Activated CD8-positive, alpha-beta memory T cell treated with anti-CD3 and anti-CD28 coated beads for 48 hours (primary cell): ENCODE measurements at places on chromosomes 6 and 20.

DNA sequence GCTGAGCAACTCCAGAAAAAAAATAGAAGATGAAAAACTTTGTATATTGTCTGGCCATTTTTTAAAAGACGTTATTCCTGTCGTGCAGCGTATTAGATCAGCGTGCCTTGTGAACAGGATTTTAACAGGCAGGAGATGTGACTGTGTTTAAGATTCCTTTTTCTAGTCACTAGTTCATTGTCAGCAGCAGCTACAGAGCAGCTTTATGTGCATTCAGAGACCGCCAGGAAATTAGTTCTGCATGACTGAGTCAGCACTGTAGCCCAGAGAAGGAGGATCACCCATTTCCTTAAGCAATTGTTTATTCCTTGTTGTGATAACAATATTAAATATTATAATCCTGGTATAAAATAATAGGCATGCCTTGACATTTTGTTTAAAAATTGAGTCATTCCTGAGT, 75.4 kb upstream of the ADGRB3 start:
- no peak for DNase-seq

DNA sequence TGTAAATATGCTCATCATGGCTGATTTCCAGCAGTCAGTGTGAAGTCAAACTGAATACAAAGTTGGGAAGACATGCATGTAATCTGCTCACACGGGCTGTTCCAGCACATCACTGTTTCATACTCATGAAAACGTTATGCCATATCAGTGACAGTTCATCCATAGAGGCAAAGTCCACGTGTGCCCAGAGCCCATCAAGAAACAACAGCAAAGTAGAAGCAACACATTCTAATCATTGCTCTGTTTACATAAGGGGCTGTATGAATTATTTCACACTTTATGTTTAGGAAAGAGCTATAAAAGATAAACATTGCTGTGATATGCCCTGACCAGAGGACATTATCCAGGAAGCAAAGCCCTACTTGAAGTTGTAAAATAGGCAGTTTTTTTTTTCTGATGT, 157.0 kb upstream of the ENPP5 start:
- DNase-seq: no peak

- DNase-seq: no peak
These were observed 125.3 kb downstream of the REV3L start for GRCh38 chr6:111357705-111358104.

- DNase-seq: no peak
These were observed 709 bp upstream of the ASXL1 start for GRCh38 chr20:32357375-32357868.

DNA sequence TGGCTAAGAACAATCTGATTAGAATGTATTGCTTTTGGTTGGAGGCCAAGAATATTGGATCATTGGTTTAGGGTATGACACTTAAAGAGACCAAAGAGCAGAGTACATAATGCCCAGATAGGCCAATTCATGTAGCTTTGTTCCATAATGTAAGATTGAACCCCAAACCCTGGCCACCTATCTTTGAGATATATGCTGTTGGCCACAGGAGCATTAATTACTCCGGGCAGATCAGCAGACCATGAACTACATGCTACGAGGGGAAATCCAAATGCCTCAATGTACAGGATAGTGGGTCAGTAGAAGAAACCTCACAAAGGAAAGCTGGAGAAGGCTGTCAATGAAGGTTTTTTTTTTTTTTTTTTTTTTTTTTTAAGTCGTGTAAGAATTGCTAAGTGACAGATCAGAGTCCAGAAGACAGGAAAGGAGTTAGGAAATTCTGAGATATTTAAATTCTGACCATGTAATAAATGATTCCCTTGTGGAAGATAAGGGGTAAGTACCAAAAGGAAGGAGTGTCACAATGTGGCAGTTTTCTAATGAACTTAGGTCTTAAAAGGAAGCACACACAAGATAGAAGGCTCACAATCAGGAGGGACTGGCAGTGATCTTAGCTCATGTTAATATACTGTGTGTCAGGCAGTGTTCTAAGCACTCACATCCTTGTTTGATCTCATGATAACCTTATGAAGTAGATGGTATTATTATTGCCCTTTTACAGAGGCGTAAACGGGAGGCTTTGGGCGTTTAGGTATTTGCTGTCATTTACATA, 61.4 kb downstream of the CARMIL1 start:
- no peak for DNase-seq

DNA sequence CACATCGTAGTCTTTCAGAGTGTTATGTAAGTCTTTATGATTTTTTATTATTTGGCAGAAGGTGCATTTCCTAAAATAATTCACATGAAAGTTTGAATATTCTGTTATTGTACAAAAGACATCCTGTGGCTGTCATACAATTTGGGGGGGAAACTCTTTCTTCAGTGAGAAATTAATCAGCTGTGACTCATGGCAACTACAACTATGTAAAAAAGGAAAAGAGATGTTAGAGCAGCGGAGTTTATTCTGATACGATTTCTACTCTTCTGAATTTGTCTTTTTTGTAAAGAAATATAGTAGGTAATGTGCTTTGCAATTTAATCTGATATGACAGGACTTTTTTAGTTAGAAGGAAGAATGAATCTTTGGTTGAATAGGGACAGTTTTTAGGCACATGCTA, 14.2 kb downstream of the COL19A1 start:
- no peak for DNase-seq

- DNase-seq: no peak
These were observed at the start of gene ZNF311 for GRCh38 chr6:29005183-29005885. ZNF311 (minus strand) TSS chr6:29005315; CDS start chr6:29003954, 1,361 bp downstream.

DNA sequence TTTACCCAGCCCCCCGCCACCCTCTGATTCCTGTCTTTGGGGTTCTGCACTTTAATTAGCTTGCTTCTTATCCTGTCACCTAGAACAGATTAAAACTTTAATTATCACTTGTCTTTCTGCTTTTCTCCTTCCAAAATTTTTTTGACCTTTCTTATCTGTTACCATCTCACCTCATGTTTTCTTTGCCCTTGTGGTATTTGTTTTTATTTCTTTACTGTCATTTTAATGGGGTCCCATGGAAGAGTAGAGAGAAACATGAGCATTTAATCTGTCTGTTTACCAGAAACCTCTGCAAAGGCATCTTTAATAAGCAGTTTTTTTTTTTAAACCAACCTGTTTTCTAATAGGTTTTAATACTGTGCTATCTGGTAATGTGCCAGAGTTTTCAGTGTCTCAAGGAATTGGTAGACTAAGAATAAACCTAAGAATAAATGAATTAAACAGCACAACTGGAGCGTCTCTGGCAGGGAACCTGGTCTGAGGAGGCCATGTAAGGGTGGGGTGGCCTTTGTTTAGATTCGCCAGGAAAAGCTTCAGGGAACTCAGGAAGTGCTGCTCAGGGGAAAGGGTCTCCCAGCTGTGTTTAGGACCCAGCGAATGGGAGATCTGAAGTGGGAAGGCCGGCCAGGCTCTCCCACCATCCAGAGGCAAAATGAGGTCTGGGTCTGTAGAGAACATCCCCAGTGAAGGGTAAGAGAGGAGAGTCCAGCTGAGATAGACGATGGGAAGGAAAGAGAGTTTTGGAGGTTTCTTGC, 69.8 kb downstream of the ARID1B start:
- DNase-seq: no peak

- no peak for DNase-seq
These were observed 70.8 kb downstream of the TPD52L1 start for GRCh38 chr6:125224231-125224861.

- DNase-seq: no peak
These were observed 39.5 kb downstream of the UNC5CL start for GRCh38 chr6:40999569-40999968.

DNA sequence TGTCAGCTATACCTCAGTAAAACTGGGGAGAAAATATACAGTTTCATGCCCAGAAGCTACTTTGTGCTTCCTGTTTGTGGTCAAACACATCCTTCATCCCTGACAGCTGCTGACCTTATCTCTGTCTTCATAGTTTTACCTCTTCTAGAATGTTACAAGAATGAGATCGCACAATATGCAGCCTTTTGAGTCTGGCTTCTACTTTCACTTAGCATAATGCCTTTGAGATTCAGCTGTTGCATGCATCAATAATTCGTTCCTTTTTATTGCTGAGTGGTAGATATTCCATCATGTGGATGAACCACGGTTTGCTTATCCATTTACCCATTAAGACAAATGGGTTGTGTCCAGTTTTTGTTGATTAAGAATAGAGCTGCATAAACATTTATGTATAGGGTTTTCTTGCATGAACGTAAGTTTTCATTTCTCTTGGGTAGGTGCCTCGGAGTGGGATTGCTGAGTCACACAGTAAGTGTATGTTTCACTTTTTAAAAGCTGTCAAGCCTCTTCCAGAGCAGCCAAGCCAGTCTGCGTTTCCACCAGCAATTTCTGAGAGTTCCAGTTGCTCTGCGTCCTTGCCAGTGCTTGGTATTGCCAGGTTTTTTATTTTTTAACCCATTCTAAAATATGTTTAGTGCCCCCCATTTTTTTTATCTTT, 86.6 kb upstream of the PAX1 start:
- DNase-seq: no peak

DNA sequence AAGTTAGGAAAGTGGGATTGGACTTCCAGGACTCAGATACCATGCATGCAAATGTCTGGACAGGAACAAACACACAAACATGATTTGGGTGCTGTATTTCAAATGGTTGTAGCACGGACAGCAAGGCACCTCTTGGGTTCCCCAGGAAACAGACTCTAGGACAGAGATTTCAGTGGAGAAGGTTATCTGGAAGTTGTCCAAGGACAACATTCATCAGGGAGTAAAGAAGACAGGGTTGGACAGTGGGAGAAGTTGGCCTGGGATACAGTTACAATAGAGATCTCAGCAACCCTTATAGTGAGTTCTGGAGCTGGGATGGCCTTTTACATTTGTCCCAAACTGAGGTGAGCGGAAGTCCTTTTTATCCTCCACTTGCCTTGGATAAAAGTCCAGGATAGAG, 19.8 kb upstream of the TINAG start:
- DNase-seq: no peak

DNA sequence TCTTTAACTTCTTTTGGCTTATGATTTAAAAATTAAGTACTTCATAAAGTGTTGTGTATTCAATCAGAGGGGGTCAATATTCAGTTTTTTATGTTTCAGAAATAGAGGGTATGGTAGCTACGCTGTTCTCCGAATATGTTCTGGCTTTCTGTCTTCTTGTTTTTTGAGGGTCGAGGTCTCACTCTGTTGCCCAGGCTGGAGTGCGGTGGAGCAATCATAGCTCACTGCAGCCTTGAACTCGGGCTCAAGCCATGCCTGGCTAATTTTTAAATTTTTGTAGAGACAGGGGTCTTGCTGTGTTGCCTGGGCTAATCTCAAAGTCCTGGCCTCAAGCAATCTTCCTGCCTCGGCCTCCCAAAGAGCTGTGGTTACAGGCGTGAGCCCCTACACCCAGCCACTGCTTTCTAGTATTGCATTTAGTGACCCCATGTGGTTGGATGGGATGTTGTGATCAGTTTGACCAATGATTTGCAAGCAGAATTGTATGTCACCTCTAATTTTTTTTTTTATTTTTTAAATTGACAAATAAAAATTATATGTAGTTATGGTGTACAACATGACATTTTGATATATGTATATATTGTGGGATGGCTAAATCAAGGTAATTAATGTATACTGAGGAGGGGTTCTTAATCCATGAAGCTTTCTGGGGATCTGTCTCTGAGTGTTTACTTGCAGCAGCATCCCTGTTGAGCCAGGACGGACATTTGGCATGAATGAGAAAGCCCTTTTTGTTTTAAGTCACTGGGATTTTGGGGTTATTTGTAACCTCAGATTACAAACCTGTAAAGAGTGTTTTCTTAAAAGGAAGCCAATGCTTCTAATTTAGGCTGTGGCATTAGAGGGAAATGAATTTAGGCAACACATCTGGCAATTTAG, 38.5 kb upstream of the DEK start:
- no peak for DNase-seq

DNA sequence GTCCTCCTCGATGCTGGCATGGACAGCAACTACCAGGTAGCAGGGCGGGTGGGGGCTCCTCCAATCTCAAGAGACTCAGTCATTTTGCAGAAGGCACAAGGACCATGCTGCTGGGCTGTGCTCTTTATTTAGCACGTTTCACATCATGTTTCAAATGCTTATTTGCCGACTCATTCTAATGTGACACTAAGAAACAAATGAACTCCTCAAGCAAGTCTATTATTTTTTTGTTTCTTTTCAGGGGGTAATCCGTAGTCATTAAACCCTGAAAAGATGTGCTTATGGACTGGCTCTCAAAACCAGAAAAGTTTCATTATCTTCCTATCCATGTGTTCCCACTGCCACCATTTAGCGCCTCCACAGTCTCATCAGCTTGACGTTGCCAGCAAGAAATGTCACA, 92.9 kb downstream of the ANKS1A start:
- DNase-seq: no peak

GRCh38 chr6:38213251-38213658, 393.7 kb downstream of the ZFAND3 start:
- DNase-seq: no peak

GRCh38 chr20:53958260-53958659, 112.1 kb downstream of the BCAS1 start:
- no peak for DNase-seq

- DNase-seq: no peak
These were observed 16.6 kb downstream of the DCDC2 start for GRCh38 chr6:24340998-24341938.

GRCh38 chr20:32706486-32706885, 32.7 kb upstream of the C20orf203 start:
- DNase-seq: no peak

GRCh38 chr20:43550456-43550855, 8.4 kb upstream of the SGK2 start:
- DNase-seq: no peak

GRCh38 chr20:11772226-11772730, 145.4 kb upstream of the BTBD3 start:
- DNase-seq: no peak

- no peak for DNase-seq
These were observed 125.0 kb upstream of the MTHFD1L start for GRCh38 chr6:150740453-150740852.

DNA sequence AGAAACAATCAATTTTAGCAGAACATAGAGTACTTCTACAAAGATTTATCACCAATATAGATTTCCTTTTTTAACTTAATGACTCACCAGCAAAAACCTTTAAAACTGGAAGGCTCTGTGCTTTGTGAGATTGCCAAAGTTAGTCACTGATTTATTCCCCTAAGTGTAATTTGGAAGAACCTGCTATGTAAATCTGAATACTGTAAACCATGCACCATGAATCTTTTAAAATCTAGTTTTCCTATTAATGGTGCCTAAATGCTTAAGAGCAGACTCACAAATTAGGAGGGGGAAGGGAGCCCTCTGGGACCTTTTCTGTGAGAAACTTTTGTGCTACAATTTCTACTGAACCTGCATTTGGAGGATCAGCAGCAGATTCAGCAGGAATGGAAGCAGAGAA, 57.8 kb upstream of the PNRC1 start:
- no peak for DNase-seq

GRCh38 chr6:87697581-87698546, 4.2 kb downstream of the AKIRIN2 start:
- no peak for DNase-seq
